ENCODE measurements at places on chromosomes 13 and 19.

DNA sequence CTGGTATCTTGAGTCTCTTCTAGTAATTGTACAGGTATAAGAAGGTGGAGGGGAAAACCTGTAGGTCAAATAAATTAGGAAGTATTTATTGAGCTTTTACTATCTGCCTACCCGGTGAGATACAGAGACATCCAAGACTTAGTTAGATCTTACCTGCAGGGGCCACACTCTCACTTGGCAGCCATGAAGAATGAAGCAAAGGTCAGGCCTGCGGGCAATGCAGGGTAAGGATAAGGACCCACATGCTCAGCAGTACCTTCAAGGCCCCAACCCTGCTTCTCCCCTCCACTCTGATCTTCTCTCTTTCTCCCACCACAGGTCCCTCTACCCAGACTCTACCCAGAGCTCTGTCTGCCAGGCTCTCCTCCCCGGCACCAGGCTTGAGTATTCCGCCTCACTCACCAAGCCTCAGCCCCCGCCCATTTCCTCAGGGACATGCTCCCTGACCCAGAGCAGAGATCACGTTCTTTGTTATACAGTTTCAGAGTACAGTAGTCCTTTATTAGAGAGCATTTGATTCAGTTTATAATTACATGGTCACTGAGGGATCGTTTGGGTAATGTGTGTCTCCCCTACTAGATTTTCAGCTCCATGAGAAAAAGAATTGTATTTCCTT, 18.9 kb upstream of the CLDN10 start:
- DNase-seq: no peak

DNA sequence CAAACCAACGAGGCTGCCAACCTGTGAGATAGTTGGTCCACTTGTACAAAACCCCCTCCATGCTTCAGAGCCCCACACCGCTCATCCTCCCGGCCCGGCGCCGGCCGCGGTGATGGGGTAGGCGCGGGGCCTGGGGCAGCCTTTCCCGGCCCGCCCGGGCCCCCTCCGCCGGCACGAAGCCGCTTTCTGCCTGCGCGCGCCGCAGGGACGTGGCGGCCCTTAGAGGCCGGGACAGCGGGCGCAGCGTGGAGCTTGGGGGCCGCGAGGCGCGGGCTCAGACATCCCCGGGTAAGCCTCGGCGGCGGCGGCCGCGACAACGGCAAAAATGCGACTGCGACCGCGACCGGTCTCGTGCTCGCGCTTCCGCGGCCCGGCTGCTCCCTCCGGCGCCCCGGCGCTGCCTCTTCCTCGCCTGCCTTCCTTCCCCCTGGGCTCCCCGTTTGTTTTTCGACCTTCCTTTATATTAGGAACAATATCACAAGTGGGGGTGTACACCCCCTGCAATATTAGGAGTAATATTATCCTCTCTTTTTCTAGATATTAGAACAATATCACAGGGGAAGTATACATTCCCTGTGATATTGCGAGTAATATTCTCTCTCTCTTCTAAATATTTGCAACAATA, 53.9 kb upstream of the CEACAM21 start:
- DNase-seq: no peak

DNA sequence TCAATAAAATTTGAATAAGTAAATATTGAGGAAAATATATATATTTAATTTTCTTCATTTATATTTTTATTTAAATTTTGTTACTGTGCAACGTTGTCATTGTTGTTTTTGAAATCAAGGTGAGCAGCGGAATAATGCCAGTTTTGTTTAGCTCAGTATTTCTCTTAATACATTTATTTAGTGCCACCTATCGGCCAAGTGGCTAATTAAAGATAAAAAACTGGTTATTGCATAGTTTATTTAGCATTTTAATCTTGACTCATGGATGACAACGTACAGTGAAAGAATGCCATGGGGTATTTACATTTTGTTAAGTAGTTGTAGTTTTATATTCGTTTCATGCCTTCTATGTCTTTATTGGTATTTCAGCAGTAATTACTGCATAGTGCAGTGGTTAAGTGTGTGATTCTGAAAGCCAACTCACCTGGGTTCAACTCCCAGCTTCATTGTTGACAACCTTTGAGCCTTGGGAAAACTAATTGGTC, 265.9 kb downstream of the MYO16 start:
- peak; percentile 62 for DNase-seq

DNA sequence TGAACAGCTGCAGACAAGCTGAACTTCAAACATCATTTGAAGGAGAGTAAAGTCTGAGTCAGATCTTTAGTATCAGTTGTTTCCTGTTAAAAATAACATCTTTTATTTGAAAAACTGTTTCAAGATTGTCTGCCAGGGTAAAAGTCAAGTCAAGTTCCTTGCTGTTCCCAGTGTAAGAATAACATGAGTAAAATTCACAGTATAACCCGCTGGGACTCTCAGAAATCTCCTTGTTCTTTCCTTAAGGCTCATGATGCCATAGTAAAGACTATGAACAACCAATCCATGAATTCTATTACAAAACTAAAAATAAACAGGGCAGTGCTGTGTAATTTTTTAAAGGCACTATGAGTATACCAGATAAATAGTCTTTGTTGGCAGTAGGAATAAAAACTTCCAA, 112.9 kb downstream of the IRS2 start:
- DNase-seq: no peak

DNA sequence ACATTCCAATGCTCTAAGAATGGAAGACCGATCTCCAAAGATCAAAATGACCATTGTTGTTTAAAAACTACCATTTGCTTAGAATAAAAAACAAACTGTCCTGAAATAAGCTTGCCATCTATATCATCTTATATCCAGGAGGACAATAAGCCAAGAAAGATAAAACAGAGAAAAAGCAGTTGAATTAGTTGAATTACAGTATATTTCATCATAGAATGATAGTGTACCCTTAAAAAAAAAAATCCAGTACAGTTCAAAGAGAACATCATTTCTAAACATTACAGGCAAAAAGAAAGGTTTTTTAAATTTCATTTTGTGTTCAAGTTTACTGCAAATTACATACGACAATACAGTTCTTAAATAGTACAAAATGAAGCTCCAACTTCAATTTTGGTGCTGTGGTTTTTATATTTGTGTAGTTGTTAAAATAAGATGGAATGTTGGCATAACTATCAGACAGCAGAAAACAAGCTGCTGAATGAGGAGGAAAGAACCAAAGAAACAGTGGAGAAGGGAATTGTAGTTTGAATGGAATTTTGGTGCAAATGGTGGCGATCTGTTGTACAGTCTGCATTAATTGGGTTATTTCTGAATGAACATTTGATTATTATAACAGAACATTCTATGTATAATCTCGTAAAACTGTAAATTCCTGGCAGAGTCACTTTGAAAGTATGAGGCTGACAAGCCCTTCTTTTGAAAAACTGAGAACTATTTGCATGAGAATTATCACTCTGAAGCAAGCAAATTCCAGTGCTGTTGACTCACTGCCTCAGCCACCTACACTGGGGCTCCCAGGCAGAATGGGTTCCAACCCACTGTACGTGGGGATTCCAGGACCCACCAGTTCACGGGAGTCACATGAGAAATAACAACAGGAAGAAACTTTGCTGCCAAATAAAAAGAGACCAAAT, 37.7 kb downstream of the LHFPL6 start:
- peak; percentile 43 for DNase-seq

- DNase-seq: no peak
These were observed 66.9 kb downstream of the MICU2 start for GRCh38 chr13:21537105-21537504.

DNA sequence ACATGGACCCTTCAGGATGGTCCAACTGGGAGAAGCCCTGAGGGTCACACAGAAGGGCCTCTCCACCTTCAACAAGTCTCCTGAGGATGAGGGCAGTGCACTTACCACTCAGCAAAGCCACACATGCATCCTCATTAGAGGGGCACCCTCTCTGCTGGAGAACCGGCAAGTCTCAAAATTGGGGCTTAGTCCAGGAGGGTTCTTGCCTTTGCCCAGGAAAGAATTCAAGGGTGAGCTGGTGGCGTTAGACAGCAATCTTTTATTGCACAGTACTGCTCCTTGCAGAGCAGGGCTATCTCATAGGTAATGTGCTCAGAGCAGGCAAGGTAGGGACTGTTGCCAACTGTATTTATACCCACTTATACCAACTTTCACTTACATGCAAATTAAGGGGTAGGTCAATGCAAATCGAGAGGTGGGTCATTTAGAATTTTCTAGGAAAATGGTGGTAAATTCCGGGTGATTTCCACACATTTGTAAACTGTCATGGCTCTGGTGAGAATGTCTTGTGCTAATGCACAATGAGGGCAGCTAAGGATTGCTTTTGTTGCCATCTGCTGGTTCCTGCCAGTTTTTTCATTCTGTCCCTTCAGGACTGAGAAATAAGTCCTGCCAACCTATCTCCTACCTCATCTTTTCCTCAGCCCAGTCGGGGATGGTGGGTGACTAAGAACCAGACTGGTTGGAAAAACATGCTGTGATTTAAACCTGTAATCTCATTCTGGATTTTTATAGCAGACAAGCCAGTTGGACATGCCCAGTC, 27.8 kb upstream of the IGSF23 start:
- peak; percentile 29 for DNase-seq

GRCh38 chr13:84413016-84413415, 530.7 kb upstream of the SLITRK1 start:
- no peak for DNase-seq

DNA sequence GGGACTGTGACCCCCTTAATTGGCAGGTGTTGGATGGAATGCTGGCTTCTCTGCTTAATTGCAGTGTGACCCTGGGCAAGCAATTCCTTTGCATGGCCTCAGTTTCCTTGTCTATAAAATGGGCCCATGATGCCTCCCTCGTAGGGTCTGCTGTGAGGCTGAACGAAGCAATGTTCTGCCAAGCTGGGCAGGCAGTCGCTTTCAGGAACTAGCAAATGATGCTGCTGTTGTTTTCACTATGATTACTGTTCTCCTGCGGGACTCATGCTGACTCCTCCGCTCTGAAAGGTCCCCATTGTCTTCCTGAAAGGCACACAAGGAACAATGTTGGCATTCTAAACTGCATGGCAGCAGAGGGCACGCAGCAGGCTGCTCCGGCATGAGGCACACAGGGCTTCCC, 6.8 kb downstream of the BICRA start:
- DNase-seq: no peak

GRCh38 chr19:33110137-33110910, 21.6 kb upstream of the WDR88 start:
- no peak for DNase-seq

DNA sequence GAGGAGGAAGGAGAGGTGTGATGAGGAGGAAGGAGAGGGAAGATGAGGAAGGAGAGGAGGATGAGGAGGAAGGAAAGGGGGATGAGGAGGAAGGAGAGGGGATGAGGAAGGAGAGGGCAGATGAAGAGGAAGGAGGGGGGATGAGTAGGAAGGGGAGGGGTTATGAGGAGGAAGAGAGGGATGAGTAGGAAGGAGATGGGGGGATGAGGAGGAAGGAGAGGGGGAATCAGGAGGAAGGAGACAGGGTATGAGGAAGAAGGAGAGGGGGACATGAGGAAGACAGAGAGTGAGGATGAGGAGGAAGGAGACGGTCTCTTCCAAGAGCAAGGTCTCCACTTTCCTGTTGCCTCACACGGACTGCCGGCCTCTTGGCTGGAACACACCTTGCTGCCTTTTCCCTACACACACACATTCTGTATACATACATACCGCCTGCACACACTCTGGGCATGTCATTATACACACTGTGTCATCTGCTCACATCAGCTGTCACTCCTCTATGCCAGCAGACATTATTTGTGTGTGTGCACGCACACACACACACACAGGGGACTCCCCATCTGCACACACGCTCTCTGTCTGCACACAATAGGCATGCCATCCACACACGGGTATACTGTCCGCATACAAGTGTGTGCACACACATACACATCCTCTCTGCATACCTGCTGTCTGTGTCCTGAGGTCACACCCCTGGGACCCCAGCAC, 11.1 kb upstream of the VSTM2B start:
- no peak for DNase-seq

GRCh38 chr19:34712395-34713261, 21.4 kb upstream of the ZNF181 start:
- DNase-seq: peak; percentile 66

All from inflammatory macrophage treated with lipopolysaccharide for 4 hours (primary cell).